ENCODE measurements at places on chromosomes 5 and 9.

DNA sequence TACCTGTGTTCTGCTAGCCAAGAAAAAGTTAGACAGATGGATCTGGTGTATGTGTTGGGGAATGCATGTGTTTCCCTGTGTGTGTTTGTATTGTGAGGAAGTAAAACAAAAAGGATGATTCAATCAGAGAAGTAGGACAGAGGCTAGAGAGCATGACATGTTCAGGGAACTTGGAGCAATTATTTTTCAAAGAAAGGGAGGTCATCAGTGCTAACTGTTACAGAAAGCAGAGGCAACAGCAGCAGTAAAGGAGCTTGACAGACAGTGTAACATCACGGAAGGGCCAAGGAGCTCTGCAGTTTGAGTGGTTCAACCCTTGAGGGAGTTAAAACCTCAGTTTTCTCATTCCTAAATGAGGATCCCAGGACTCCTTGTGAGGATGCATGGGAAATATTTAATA is 13.2 kb downstream of the SPINK1 start:
- DNase-seq = no peak

GRCh38 chr5:57429513-57430120 is 53.0 kb downstream of the ACTBL2 start:
- no peak for DNase-seq

- DNase-seq = no peak
Measured at GRCh38 chr9:91199739-91200497, 161.8 kb downstream of the AUH start.

DNA sequence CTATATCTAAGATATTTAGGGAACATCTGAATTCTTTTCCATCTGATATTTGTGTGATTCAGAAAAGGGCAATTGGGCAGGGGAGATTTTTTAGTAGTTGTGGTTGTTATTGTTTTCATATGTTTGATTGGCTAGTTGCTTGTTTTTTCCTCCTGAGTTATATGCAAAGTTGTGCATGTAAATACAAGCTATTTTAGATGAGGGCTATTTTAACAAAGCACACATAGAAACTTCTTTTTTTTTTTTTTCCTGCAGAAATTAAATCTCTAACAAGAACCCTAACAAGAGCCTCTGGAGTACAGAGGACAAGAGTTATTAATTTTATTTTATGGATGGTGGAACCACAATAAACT is 559.1 kb downstream of the CETN3 start:
- DNase-seq = no peak

DNA sequence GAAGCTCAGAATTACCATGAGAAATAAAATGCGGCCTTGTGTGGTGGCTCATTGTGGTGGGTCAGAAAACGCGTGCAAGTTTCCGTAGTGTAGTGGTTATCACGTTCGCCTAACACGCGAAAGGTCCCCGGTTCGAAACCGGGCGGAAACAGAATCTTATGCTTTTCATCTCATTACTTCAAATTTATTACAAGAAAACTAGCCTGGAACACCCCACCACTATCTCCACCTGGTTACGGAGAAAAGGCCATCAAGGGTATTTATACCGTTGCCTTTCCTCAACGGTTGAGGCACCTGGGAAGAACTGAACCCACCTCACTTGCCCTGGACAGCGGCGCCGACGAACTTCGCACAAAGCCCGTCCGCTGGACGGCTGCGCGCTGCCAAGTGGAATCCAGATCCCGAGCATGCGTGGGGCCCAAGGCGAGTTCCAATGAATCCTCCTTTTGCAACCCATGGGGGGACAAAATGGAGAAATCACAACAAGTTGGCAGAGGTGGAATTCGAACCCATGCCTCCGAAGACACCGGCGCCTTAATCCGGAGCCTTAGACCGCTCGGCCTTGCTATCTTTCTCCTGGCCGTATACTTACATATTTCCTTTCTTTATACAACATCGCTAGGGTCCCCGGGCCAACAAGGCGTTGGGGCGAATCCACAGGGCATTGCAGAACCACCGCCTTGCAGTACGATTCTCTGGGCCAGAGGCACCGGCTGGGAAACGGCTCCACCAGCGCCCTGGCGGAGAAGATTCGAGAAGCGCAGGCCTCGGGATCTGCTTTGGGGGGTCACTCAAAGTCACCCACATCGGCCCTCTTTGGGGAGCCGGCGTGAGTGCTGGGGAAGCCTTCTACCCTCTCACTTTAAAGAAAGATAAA is 16.9 kb downstream of the OR2V2 start:
- no peak for DNase-seq

GRCh38 chr5:58849921-58850667 is 267.2 kb downstream of the RAB3C start:
- DNase-seq = peak; percentile 65

GRCh38 chr5:97094579-97095317 is 47.7 kb downstream of the LIX1 start:
- DNase-seq = no peak

DNA sequence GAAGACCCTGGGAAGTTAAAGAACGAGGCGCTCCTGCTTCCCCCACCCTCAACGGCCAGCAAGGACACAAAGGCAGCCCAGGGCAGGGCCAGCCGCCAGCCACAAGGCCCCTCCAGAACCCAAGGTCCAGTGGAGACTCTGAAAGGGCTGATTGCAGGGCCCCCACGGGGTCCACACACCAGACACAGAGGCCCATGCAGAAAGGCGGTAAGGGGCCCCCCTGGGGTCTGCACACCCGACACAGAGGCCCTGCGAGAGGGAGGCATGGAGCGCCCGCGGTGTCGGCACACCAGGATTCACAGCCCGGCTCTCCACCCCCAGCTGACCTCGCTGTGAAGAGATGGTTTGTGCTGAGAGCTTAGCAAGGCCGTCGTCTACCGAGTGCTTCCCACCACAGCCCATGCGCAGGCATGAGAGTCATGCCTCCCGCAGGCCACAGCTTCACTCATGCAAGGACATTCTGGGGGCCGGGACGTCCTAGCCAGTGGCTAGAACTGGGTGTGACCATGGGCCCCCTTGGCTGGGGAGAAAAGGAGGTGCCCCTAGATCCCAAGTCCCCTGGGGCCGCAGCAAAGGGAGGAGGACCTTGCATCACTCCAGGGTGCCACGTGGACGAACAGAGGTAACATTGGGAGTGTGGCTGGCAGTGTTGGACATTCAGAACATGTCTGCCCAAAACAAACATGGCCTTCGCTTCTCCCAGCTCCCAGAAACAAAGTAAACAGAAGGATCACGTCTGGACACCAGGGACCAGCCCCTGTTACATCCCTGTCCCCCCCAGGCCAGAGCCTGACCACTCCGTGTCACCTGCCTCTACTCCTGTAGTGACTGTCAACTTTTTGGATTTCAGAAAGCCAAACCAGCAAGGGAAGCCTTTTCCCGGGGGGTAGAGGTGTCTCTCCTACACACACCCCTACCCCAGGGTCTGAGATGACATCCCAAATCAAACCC is 9.8 kb downstream of the BRD3 start:
- DNase-seq = no peak

- no peak for DNase-seq
Measured at GRCh38 chr5:26986985-26987384, 51.4 kb downstream of the CDH9 start.

GRCh38 chr5:66757219-66757833 is 161.1 kb downstream of the MAST4 start:
- peak; percentile 45 for DNase-seq

DNA sequence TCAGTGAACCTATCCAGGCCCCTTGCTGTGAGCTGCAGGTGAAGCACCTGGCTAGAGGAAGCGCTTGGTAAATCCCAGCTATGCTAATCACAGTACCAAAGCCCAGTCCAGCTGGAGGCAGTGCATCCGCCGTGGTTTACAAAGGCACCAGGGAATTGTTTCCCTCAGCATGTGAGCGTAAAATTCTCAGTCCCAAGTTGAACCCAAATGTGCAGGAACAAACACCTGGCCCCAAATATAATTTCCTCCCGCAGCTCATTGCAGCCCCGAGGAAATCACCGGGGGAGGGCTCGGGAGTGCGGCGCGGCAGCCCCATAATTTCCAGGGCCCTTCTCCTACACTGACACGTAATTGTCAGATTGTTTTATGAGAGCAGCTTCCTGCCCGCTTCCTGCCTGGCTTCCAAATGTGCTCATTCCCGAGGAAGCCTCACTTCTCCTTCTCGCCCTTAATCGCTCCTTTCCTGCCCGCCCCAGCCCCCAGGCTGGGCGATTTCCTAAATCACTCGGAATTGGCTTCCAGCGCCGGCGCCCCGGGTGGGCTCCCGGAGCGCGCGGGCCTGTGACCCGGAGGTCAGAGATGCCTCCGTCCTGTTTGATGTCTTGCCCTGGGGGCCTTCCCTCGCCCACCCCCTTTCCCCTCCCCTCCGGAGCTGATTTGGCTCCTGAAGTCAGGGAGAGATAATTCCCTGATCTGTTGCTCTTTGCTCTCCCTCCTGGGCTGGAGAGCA is 134.4 kb downstream of the FGF1 start:
- DNase-seq = no peak

- no peak for DNase-seq
Measured at GRCh38 chr9:111953444-111953843, 56.8 kb downstream of the UGCG start.

GRCh38 chr9:135830496-135830895 is 76.8 kb downstream of the CAMSAP1 start:
- no peak for DNase-seq

- no peak for DNase-seq
Measured at GRCh38 chr9:86525182-86525581, 171.0 kb upstream of the TUT7 start.

DNA sequence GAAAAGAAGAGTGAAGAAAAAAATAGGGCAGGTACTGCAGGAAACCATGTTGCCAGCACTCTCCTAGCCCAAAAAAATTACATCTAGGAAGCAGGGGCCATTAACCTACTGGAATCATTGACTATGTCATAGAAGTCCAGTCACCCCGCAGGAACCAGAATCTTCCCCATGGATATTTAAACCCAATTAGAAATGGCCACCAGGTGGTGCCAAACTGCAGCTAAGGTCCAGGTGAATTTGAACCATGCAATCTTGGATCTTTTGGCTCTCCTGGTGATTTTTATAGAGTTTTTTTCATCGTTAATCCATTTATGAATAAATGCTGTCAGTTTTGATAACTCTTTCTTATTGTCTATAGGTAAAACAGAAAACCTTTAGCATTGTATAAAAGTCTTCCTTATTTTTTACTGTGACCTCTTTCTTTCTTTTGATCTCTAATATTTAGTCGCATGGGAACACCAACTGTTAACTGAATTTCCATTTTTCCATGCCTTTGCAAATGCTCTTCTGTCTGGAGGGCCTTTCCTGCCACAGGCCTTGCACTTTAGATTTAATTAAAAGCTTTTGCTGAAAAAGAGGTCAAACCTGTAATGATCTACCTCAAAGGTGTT is 147.5 kb upstream of the FGF10 start:
- peak; percentile 67 for DNase-seq
